Fibroblast of skin of right biceps (primary cell): ENCODE measurements at places on chromosomes 3 and 15.

GRCh38 chr3:4972652-4973643, 6.3 kb upstream of the BHLHE40 start:
- no peak for DNase-seq

DNA sequence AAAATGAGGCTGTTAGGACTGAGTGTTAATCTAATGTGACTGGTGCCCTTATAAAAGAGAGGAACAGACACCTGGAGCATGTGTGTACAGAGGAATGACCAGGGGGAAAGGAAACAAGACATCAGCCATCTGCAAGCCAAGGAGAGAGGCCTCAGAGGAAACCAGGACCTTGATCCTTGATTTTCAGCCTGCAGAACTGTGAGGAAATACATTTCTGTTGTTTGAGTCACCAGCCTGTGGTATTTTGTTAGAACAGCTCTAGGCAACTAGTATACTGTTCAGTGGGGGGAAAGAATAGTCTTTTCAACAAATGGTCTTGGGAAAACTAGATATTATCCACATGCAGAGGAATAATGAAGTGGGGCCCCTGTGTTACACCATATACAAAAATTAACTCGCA, 80.6 kb downstream of the CCR1 start:
- peak; percentile 88 for DNase-seq

DNA sequence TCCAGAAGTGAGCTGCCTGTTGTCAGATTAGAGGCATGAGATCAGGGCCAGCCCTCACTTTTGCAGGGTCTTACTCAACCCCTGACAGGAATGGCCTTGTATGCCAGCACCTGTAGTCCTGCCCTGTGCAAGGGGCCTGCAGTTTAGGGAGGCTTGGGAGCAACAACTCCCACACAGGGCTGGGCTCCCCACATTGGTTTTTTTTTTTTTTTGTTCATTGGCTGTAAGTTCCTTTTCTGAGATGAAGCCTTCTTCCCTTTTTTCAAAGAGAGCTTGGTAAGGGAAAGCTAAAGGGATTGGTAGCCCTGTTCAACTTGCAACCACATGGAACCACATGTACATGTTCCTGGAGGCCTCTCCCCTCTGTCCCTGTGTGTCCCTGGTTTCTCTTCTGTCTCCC, 46.4 kb downstream of the TNFAIP8L3 start:
- DNase-seq: no peak

DNA sequence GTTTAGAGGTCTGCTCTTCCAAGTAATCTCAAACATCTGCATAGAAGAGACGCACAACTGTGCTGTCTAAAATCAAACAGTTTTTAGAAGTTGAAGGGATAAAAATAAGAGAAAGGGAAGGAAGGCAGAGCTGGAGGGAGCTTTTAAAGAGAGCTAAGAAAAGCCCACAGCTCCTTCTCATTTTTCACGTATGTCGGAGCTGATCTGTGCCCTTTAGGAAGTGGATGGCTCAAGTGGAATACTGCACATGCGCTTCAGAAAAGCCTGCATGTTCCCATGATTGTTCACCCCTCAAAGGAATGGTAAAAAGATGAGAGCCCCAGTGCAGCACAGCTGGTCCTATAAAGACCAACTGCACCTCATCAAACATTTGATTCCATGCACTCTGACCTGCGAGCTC, 207.2 kb downstream of the ADAMTS17 start:
- DNase-seq: no peak

DNA sequence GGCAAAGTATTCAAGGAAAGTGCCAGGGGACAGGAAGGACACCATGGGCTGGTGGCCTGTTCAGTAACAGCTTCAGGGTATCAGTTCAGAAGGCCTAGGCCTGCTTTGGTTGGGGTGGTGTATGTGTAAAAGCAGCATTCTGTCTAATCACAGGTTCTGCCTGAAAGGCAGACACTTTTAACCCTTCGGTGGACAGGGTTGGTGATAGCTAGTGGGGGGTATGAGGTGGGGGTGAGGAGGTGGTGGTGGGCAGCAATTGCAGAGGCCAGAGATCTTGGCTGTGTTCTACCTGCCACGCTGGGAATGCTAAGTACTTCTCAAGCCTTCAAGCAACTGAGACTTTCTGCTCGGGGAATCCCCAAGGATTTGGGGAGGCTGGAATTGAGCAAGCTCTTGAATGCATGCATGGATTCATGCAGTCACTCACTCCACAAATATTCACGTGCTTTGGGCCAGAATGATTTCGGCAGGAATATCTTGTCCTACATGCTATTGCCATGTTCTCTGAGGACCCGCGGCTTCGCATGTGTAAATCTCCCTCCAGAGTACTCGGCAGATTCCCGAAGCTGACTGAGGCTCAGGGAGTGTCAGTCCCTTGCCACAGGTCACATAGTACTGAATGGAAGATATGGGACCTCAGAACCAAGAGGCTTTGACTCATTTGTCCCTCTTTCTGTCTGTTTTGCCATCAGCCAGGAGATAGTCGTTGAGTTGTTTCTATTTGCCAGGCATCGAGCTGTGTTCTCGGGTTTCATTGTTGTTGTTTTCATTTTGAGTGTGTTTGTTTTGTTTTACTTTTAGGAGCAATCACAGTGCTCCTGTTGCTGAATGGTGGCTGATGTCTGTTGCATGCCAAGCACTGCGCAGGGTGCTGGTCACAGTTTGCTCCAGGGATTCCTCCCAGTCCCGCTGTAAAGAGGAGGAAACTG, 65.5 kb downstream of the SMAD3 start:
- DNase-seq: peak; percentile 87

- DNase-seq: no peak
Observed at GRCh38 chr3:54374214-54374852, 252.0 kb downstream of the CACNA2D3 start.

GRCh38 chr3:87413814-87414213, 137.4 kb upstream of the POU1F1 start:
- peak; percentile 84 for DNase-seq
